ENCODE measurements at places on chromosomes 2 and 18.
A peak's percentile ranks its signal among the peaks of the same experiment; 100 is the strongest.

- DNase-seq = no peak
Observed at GRCh38 chr2:156333274-156333950, 891 bp upstream of the NR4A2 start.

DNA sequence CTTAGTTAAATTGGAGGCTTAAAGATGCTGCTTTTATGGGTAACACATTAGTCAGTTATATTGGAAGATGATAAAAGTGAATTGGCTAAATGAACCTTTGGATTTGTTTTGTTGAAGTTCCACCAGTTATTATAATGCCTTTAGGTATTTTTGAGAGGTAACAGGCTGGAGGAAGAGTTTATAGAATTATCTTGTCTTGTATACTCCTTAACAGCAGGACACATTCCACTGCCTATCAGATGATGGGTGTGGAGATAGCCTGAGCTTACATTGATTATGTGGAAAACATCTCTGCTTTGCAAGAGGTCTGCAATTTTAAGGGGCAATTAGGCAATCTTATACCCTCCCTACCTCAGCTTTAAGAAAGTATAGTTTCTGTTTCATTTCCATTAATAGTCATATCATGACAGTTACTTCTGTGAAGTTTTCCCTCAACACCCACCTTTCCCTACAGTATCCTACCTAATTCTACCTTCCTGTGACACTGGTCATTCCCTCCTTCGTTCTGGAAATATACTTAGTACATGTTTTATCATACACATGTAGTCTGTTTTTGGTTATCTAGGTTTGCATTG lies 403.7 kb upstream of the SPRED2 start:
- DNase-seq = no peak

DNA sequence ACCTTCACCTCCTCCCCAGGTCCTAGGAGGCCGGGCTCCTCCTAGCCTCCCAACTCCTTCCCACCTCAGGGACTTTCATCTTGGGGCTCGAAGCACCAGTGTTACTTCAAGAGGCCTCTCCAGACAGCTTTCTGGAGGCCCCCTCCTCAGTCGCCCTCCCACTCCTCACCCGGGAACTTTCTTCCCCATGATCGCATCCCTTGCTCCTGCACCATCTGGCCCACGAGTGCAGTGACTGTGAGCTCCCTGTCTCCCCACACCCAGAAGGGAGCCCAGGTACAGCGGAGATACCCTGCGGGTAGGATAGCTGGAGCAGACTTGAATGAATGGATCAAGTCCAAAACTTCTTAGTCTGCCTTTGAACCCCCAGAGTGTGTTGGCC lies 6.1 kb downstream of the ERFE start:
- no peak for DNase-seq

- peak; percentile 38 for DNase-seq
Observed at GRCh38 chr18:3447068-3447894, 2.7 kb upstream of the TGIF1 start.

DNA sequence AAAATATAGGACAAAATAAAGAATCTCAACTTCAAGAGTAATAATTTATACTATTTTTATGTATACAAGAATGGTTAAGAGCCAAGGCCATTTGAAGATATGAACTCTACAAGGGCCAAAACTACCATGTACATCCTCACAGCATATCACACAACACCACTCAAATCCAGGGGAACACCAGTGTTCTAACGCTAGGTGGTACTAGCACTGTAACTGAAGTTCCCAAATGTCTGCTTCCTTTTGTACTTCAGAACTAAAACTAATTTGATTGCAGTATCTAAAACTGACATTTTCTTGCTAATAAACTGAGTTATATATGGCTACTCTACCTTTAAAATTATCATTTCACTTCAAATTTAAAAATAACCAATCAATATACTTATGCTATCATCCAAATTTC lies 47.0 kb downstream of the REV1 start:
- DNase-seq = no peak

GRCh38 chr2:25726522-25726921 lies 53.1 kb upstream of the DTNB start:
- no peak for DNase-seq

DNA sequence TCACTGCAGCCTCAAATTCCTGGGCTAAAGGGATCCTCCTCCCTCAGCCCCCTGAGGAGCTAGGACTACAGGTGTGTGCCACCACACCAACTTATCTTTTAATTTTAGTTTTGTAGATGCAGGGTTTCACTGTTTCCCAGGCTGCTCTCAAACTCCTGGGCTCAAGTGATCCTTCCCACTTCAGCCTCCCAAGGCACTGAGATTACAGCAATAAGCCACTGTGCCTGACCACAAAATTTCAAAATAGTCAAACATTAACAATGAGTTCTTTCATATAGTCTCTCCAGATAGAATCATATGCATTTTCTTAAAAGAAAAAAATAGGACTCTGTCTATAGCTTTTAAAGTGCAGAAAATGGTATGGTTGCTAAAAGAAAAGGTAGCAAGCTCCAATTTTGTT lies 24.9 kb upstream of the PID1 start:
- DNase-seq = no peak

GRCh38 chr2:40680547-40680946 lies 228.7 kb upstream of the SLC8A1 start:
- no peak for DNase-seq

DNA sequence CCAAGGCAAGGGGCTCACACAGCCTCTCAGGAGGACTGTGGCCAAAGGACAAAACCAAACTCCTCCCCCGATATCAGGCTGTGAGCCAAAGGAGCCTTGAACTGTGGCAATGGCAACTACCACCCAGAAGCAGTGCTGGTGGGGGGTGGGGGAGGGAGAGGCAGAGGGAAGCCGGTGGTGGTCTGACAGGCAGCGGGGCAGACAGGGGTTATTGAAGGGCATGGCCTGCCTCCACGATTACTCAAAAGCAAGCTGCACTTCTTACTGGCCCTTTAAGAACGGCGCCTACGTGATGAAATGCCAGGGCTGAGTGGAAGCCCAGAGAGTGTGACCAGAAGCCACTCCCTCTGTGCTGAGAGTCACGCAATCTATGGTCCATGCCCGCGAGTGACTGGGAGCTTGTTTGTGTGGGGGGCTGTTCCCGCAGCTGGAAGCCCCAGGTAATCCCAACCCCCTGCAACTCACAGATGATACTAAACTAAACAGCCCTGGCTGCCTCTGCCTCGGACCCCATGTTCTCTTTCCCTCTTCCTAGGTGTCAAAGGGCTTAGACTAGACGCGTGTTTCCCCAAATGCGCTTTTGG lies 128.2 kb upstream of the CXCR4 start:
- DNase-seq = no peak

- DNase-seq = no peak
Observed at GRCh38 chr2:240644859-240645301, 19.6 kb downstream of the GPR35 start.

DNA sequence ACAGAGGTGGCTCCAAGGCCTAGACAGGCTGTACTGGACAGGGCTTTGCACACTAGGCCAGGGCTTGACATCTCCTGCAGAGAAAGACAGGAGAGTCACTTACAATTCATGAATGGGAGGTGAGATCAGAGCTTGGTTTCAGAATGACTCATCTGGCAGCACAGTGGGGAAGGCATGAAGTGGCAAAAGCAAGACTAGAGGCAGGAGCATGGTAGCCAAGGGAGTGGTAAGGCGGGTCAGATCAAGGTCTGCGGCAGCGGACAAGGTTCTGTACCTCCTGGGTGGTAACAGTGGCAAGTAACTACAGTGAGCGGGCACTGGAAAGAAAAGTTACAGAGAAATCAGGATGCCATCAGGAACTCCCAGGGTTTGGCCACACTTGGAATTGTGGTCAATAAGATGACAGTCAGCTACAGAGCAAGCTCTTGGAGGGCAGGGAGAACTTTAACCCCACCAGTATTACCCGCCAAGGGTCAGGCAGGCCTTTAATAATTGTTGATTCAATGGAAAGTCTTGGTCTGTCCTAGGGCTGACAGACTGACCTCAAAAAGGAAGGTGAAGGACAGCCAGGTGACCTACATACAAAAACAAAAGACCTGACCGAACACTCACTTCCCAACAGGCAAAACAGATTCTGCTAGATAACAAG lies 5.7 kb downstream of the MCFD2 start:
- DNase-seq = no peak

GRCh38 chr18:23712445-23712844 lies 23.2 kb downstream of the LAMA3 start:
- DNase-seq = no peak

DNA sequence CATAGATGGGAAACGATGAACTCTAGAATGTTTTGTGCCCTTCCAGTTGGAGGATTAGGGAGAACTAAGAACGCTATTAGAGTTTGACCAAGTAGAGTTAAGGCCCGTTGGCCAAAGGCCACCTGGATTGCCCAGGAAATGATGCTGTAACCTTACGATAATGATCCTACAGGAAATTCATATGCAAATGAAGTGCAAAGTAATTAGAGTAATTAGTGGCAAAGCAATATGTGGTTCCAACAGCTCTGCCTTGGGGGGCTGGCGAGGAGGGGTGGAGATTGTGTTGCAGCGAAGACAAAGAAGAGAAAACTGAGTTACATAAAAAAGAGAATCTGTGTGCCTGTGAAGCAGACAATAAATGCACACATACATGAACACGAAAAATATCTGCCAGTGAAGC lies 61.5 kb upstream of the BOD1L2 start:
- no peak for DNase-seq

GRCh38 chr2:108943751-108944150 lies 45.3 kb downstream of the EDAR start:
- DNase-seq = no peak

DNA sequence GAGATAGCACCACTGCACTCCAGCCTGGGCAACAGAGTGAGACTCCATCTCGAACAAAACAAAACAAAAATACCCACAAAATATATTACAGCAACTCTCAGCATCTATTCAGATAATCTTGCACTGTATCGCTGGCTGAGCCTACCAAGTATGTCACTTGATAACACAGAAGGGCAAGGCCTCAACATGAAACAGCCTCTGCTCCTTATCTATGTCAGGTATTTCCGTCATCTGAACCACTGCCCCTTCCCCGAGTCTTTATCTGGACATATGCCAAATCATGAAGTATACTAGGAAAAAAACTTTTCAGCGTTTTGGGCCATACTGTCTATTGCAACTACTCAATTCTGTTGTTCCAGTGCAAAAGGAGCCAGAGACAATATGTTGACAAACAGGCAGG lies 17.7 kb downstream of the PDIA6 start:
- no peak for DNase-seq

- DNase-seq = no peak
Observed at GRCh38 chr2:157790780-157791179, 85.3 kb downstream of the ACVR1 start.

DNA sequence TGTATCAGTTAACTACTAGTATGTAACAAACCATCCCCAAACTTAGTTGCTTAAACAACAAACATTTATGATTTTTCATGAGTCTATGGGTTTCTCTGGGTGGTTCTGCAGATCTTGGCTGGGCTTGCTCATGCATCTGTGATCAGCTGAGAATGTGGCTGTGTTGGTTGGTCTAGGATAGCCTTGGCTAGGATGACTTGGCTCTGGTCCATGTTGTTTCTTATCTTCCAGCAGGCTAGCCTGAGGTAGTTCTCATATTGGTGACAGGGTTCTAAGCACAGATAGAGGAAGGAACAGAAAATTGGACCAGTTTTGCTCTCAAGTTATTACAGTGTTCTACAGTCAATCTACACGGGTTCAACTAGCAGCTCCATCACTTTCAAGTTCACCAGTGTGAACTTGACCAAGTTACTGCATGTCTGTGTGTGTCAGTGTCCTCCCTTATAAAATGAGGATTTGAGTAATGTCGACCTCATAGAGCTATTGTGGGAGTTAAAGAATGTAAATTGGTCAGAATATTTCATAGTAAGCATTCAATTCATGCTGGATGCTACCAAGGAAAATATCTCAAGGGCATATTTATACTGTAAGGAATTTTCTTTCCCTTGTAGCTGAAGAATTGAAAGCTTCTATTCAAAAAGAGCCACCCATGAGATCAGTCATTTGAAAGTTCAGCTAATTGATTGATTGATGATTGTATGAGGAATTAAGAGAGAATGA lies 65.3 kb downstream of the MYO3B start:
- no peak for DNase-seq

- DNase-seq = no peak
Observed at GRCh38 chr2:74764429-74765272, 69.3 kb upstream of the HK2 start.

DNA sequence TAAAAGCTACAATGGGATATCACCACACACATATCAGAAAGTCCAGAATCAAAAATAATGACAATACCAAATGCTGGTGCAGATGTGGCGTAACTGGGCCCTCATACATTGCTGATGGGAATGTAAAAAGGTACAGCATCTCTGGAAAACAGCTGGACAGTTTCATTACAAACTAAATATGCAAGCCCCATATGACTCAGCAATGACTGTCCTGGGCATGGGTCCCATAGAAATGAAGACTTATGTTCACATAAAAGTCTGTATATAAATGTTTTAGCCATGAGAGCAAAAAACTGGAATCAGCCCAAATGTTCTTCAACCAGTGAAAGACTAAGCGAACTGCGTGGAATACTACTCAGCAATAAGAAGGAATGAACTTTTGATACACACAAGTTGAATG lies 56.7 kb downstream of the ALPK2 start:
- DNase-seq = no peak

- no peak for DNase-seq
Observed at GRCh38 chr18:54052259-54052658, 172.2 kb downstream of the MBD2 start.

DNA sequence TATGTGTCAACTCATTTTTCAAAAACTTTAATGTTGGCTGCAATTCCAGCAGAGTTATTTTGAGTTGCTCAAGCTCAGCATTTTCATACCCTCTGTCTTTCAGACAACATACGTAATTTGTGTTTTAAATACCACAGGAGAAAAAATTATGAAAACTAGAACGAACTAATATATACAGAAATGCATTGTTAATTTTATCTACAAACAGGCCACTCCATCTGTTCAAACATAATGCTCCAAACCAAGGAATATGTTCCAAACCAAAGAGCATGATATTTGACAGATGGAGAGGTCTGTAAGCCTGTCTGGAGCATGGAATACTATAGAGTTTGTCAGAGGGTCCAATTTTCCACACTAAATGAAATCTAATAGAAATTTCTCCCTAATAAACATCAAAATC lies 536.2 kb upstream of the FSIP2 start:
- no peak for DNase-seq

DNA sequence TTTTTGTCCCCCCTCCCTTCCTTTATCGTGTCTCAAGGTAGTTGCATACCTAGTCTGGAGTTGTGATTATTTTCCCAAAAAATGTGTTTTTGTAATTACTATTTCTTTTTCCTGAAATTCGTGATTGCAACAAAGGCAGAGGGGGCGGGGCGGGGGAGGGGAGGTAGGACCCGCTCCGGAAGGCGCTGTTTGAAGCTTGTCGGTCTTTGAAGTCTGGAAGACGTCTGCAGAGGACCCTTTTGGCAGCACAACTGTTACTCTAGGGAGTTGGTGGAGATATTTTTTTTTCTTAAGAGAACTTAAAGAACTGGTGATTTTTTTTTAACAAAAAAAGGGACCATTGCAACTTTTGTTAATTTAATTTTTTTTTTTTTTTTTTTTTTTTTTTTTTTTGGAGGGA lies 2.1 kb downstream of the SOX11 start:
- DNase-seq = no peak

- no peak for DNase-seq
Observed at GRCh38 chr2:202161151-202161835, 77.1 kb downstream of the SUMO1 start.
